ENCODE measurements at places on chromosomes 3 and 15.

- DNase-seq = no peak
Observed at GRCh38 chr3:30332196-30333021, 274.0 kb upstream of the TGFBR2 start.

DNA sequence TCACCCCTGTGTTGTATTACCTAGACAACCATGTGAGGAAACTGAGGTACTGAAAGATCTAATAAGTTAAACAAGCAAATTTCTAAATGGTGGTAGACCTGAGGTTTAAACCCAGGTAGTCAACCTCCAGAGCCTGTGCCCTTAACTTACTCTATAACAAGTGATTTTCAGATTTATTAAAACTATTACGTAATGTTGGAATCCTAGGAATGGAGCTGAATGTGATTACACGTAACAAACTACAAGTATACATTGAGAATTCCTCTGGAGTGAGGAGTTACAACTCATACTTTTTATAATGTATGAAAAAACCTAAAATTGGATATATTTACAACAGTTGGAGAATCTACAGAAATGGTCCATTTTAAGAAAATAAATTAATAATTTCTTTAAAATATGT, 18.0 kb downstream of the FAM98B start:
- DNase-seq = no peak

DNA sequence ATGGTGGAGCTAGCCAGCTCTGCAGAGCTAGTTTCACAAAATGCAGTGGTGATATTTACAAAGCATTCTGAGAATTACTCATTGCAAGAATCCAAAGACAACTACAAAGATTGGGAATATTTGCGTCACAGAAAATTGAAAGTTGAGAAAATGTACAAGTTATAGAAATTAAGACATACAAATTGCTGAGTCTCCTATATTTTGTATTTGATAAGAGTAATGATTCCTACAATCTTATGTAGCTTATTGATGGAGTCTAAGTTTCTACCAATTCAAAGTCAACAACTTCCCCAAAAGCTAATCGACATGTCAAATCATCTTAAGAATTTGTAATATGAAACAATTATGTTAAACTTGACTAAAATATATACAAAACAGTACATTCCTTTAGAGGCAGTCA, 46.4 kb upstream of the TOP2B start:
- DNase-seq = no peak

GRCh38 chr3:29152379-29152778, 128.5 kb upstream of the RBMS3 start:
- DNase-seq = no peak

GRCh38 chr3:133494469-133494868, 79.0 kb upstream of the CDV3 start:
- no peak for DNase-seq

DNA sequence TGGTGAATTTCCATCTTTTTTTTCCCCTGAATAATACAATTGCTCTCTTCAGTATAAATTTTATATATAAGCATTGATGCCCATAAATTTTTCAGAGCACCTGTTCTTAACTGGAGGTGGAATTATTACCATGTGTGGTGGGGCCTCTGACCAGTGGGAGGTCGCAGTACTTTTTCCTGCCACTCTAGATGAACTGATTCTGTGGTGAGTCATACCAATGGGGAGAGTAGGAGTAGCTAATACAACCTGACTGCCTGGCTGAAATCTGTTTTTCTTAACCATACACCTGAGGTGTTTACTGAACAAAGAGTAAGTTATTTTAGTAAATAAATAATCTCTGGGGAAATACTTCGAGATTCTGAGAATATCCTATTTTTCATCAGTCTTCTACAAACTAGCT, 67.2 kb downstream of the UNC13C start:
- DNase-seq = no peak
